ENCODE measurements at places on chromosomes 4 and X.

GRCh38 chrX:1425381-1425780 lies 27.3 kb downstream of the ASMTL start:
- peak; percentile 10 for DNase-seq

DNA sequence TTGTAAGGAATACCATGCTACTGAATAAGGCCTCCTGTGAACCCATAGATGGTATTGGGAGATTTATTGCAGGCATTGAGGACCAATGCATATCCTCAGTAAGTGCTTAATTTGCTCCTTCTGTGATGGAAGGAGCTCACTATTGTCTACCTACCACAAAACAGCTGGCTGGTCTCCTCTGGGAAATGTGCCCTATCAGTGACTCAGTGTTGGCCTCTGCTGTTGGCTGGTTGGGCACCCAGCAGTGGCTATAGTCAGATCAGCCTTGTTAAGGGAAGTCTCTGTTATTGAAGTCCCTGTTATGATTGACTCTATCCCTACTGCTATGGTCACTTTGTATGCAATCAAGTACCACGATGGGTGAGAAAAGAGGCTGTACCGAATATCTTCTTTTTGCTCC lies 27.5 kb upstream of the OTUD4 start:
- no peak for DNase-seq

DNA sequence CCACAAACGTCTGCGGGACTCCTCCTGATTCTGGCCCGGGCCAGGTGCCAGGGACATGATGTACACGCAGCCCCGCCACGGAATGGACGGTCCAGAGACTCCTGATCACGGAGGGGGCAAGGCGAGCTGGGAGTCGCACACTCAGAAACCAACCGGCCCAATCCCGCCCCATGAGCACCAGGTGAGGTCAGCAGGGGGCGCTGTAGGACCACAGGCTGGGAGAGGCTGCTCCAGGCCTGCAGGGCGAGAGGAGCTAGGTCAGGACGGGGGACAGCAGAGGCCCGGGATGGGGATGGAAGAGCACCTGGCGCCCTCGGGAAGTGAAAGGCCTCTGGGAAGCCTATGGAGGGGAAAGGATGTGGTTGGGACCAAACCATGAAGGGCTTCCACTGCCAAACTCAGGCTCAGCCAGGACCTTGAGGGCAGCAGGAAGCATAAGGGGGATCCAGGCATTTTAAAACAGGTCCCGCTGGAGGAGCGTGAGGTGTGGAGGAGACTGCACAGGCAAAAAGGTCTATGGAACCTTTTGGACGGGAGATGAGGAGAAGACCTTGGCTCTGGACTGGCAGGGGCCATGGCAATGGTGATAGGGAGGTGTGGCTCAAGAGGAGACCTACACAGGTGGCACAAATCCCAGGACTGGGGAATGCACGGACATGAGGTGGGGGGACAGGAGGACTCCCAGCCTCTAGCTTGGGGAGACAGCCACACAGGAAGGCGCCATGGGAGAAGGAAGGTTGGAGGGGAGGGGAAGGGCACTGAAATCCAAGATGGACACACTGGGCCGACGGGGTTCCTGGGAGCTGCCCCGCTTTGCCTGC lies 79.2 kb downstream of the MTMR1 start:
- peak; percentile 87 for DNase-seq

DNA sequence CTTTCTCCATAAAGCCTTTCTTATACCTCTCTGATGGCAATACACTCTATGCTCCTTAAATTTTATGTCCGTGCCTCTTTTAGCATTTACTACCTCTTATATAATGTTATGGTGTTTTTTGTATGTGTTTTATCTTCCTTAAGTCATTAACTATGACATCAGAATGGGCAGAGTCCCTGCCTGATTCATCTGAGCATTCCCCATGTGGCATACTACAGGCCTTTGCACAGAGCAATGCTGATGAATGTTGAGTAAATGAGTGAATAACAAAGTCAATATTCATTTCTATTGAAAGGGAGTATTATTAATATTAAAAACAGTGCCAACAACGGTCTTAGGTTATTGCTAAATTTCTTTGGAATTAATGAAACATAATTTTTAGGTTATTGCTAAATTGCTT lies 18.8 kb upstream of the RPS6KA3 start:
- DNase-seq, result no peak

DNA sequence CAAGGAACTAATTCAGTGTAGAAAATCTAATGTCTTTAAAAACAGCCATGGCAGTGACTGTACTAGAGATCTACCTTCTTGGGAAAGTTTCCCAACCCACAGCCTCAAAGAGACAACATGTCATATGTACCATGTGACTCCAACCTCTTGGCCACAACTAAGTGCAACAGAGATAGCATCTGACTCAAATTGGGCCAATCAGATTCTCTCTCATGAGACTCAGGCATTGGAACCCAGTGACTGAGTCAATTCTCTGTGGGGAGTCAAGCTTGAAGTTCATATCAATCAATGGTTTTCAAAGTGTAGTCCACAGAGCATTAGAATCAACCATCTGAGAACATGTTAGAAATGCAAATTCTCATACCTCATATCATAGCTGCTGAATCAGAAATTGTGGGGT lies 123.3 kb downstream of the MBNL3 start:
- DNase-seq, result no peak

DNA sequence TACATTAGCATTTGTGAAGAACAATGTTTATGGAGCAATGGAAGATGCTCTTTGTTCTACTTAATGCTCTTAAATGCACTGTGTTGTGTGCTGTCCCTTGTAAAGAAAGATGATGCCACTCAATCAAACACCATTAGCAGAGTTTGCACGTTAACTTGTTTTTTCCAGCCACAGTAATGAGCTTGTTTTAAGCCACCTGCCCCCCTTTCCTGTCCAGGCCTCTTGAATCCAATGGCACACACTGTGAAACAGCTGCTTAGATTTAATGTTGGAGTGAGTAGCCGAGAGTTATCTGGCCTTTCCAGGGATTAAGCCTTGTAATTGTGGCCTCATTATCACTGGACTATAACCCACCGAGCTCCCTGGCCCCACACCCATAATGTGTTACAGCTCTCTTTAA lies 86.0 kb downstream of the PAK3 start:
- no peak for DNase-seq
